ENCODE measurements at places on chromosomes 4 and X.

DNA sequence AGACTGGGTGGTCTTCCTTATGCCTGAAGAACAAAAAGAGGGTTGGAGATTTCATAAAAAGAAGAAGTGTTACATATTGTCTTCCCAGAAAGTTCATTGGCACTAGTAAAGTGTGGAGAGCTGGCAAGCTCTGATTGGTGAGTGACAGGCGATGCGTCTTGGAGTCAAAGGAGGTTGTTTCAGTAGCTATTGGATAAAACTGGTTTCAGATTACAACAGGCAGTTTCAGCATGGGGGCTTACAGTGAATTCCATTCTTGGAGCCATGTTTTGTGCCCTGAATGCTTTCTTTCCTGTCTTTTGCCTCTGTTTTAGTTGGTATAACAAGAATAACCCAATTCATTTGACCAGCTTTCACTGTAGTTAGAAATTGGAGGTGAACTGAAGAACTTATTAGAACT is 750.5 kb downstream of the ADGRL3 start:
- no peak for DNase-seq

DNA sequence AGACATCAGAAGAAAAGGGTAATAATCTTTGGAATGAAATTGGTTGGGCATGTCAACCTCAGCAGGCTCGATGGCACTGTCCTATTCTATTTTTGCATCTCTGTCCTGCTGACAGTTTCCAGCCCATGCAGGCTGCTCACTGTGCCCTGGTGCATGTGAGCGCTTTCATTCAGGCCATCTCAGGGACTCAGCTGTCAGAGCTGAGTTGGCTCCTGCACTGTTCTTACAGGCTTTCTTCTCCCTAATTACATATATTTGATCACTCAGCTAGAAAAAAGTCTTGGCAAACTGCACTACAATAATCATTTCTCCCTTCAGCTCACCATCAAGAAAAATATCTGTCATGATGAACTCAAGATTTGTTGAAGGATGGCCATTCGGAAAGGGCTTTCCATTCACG is 84.7 kb downstream of the RASL11B start:
- no peak for DNase-seq

GRCh38 chrX:96538104-96538725 is 146.4 kb upstream of the DIAPH2 start:
- DNase-seq = no peak

- peak; percentile 27 for DNase-seq
Observed at GRCh38 chrX:13257223-13258051, 62.4 kb downstream of the ATXN3L start.

GRCh38 chrX:86066998-86067397 is 19.6 kb upstream of the CHM start:
- DNase-seq = peak; percentile 42

GRCh38 chr4:136867465-136867864 is 664.8 kb downstream of the PCDH18 start:
- no peak for DNase-seq

- peak; percentile 100 for DNase-seq
Observed at GRCh38 chrX:318739-319578, at the start of gene GTPBP6. GTPBP6 (minus strand) TSS chrX:318796; CDS start chrX:318787, 9 bp downstream.

DNA sequence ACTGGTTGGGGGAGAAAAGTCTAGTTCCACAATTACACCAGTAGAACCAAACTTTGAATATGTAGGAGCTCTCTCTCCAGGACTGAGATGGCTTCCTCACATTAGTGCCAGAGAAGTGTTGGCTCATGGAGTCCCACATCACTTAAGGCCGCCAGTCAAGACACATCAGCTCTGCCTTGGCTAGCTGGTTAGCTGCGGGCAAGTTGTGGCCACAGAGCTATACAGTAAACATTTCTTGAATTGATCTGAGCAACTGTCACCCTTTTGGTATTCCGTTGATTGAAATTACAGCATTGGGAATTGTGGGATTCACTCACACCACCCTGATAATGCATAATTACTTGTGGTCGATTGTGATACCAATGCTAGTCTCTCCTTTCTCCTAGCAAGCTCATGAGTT is 76.2 kb downstream of the LNX1 start:
- no peak for DNase-seq

- DNase-seq = no peak
Observed at GRCh38 chr4:165472943-165473676, 94.3 kb downstream of the CPE start.

- no peak for DNase-seq
Observed at GRCh38 chr4:157739242-157739641, 433.6 kb downstream of the GASK1B start.

GRCh38 chrX:9019151-9019550 is 14.8 kb downstream of the FAM9B start:
- DNase-seq = no peak

GRCh38 chr4:153341575-153342090 is 2.9 kb upstream of the MND1 start:
- DNase-seq = peak; percentile 73

- peak; percentile 91 for DNase-seq
Observed at GRCh38 chrX:107775734-107776511, at the start of gene TSC22D3. TSC22D3 (minus strand) TSS chrX:107775787; CDS start chrX:107775419, 368 bp downstream.

Measured in hematopoietic multipotent progenitor cell treated with erythropoietin and hydrocortisone succinate and interleukin-3 and kit ligand, for 4 days (in vitro differentiated cells).